ENCODE measurements at places on chromosomes 12 and 14.

- no peak for DNase-seq
These were observed 229.4 kb downstream of the ZFP36L1 start for GRCh38 chr14:68563251-68564131.

DNA sequence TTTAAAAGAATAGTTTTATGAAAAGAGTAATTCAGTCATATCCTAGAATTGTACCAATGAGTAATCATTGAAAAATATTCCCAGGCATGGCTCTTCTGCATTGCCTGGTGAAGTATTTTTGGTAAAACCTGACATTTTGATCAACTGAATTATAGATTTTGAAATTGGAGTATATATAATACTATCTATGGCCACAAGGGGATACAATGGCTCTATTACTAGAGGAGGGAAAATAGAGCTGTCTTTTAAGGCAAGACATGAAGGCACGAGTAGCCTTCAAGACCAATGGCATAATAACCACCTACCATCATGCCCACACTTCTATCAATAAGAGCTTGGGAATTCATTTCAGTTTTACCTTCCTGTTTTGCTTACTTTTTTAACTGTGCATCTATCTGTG is 1241.4 kb upstream of the TMEM132C start:
- no peak for DNase-seq

DNA sequence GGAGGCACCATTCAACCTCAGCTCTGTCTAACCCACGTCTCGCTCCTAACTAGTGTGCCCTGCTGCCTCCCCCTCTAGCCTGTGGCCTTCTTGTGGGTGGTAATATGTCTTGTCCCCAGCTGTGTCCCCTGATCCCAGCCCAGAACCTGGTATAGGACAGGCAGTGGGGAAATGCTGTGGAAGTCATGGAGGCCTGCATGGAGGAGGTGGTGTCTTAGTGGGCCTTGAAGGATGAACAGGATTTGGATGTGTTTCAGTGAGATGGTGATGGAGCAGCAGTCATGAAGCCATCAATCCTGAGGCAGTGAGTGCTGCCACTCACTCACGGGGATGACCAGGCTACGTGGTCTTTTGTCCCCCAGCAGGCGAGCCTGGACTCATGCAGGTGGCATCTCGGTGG is 13.4 kb downstream of the PLBD2 start:
- DNase-seq: no peak

- no peak for DNase-seq
These were observed 6.3 kb downstream of the NTN4 start for GRCh38 chr12:95784286-95784685.

DNA sequence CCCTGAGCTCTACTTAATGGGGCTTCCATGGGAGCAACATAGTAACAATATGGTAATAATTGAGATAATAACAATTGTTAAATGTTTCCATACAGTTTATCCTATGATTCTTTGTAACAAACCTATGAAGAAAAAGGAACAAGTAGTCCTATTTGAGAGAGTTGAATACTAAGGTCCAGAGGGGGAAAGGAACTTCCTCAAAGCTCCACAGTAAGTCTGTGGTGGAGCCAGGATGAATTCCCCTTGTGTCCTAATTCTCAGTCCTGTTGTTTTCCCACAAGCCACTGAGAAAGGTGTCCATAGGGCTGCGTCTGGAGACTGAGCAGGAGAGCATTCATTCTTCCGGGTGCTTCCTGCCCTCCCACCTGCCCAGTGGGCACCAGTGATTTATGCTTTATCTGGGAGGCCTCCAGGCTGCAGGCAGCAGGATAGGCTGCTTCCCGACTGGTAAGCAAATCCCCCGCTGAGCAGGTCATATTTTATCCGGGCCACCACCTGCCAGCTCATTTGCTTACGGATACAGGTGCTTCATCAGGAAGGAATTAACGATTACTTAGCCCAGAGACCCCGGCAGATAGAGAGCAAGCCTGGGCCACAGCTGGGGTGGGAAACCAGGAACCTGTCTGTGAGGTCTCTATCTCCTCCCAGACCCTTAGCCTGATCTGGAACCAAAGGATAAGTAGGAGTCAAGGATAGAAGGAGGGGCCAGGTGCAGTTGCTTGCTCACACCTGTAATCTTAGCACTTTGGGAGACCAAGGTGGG is 33.9 kb upstream of the FAM222A start:
- DNase-seq: no peak

DNA sequence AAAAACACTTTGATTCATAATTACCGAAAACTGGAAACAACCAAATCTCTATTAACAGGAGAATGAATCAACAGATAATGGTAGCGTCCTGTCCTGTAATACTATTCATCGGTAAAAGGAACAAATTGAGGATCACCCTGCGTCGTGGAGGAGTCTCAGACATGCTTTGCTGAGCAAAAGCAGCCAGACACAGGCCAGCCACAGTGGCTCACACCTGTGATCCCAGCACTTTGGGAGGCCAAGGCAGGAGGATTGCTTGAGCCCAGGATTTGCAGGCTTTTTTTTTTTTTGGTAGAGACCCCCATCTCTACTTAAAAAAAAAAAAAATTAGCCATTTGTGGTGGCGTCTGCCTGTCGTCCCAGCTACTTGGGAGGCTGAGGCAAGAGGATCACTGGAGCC is 34.1 kb upstream of the MMP17 start:
- no peak for DNase-seq

DNA sequence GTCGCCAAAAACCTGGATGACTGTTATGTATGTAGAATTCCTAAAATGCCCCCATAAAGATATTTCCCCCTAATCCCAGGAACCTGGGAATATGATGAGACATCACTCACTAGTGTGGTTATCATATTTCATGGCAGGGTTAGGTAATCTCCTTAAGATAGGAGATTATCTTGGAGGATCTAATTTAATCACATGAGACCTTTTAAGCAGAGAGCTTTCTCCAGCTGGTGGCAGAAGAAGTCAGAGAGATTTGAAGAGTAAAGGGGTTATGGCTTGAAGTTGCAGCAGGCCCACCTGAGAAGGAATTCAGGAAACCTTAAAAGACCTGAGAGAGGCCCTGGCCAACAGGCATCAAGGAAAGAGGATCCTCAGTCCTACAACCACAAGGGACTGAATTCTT is 53.6 kb downstream of the DYRK2 start:
- DNase-seq: peak; percentile 40

- DNase-seq: no peak
These were observed 30.9 kb downstream of the GPHB5 start for GRCh38 chr14:63287666-63288483.

- no peak for DNase-seq
These were observed 37.6 kb downstream of the INSM2 start for GRCh38 chr14:35571598-35571997.

DNA sequence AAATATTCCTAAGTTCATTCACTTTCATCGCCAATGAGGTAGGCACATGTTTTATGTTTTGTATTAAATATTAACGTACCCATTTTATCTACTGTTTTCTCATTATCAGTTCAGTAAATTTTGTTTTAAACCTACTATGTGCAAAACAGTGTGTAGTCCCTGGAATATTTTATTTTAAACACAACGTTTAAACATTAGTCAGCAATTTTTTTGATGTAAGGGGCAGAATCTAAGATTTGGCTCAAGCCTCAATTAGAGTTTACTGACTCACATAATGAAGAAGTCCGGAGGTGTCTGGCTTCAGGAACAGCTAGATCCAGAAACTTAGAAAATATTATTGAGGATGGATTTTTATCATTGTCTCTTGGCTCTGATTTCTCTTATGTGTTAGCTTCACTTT is 267.5 kb downstream of the C12orf75 start:
- no peak for DNase-seq

DNA sequence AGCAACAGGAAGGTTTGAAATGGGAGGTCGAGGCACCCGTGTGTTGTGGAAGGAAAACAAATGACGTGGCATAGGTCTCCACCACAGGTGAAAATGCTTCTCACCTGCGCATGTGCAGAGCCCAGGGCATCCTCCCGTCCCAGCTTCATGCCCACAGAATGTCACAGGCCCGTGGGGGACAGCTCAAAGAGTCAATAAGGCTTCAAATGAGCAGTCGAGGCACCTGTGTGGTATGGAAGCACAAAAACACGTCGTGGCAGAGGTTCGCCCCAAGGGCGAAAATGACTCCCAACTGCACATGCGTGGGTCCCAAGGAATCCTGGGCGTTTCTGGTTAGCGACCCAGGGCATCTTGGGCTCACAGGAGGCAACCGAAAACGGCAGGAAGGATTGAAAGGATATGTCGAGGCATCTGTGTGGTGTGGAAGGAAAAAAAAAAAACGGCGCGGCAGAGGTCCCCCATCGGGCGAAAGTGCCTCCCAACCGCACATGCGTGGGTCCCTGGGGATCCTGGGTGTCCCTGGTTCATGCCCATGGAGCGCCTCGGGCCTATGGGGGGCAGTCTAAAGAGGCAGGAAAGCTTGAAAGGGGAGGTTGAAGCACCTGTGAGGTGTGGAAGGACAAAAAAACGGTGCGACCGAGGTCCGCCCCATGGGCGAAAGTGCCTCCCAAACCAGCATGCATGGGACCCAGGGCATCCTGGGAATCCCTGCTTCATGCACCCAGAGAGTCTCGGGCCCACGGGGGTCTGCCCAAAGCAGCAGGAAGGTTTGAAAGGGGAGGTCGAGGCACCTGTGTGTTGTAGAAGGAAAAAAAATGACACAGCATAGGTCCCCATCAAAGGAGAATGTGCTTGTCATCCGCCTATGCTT is 578.5 kb downstream of the ALG10 start:
- DNase-seq: no peak

GRCh38 chr14:64612971-64613666 is 63.4 kb downstream of the PPP1R36 start:
- no peak for DNase-seq

- DNase-seq: no peak
These were observed 13.0 kb upstream of the NELL2 start for GRCh38 chr12:44889162-44889561.

GRCh38 chr12:127588249-127588648 is 678.7 kb upstream of the TMEM132C start:
- DNase-seq: no peak

GRCh38 chr12:62434494-62435302 is 31.9 kb upstream of the MON2 start:
- DNase-seq: no peak

DNA sequence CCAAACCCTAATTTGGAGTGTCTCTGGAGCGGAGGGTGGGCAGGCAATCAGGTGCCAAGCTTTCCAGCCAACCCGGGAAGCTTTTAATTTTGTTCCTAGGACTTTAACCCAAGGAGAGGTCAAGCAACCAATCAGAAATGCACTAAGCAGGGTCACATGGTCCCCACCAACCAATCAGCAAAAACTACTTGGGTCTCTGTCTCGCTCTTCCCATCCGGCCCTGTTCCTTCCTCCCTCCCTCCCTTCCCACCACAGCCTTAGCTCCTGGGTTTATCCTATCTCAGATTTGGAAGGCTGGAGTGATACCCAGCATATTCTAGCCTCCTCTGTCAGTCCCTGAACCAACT is 7.3 kb downstream of the HOXC5 start:
- no peak for DNase-seq

DNA sequence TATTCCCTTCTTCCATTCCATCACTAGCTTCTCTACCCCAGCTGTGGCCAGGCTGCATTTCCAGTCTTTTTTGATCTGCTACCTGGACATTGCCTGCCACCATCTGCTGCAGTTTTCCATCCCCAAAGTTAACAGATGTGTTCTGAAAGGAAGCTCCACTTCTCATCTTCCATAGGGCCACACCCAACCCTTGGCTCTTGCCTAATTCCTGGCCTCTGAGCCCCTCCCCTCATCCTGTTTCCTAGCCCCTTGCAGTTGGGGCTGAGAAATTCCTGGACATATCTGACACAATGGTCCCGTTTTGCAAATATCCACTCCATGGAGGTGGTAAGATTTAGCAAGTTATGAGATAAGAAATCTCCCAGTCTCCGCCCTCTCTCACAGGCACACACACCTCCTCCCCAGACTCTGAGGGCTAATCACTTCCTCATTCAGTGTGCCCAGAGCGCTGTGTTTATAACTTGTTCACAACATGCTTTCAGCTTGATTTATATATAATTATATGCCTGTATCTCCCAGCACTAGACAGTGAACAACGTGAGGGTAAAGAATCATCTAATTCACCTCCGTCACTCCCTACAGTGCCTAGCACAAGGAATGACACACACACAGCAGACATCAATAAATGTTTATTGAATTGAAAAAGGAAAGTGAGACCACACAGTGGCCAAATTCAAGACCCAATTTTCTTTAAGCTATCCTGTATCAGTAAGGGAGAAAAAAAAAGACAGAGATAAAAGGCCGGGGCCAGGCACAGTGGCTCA is 13.4 kb downstream of the SMUG1 start:
- peak; percentile 43 for DNase-seq

DNA sequence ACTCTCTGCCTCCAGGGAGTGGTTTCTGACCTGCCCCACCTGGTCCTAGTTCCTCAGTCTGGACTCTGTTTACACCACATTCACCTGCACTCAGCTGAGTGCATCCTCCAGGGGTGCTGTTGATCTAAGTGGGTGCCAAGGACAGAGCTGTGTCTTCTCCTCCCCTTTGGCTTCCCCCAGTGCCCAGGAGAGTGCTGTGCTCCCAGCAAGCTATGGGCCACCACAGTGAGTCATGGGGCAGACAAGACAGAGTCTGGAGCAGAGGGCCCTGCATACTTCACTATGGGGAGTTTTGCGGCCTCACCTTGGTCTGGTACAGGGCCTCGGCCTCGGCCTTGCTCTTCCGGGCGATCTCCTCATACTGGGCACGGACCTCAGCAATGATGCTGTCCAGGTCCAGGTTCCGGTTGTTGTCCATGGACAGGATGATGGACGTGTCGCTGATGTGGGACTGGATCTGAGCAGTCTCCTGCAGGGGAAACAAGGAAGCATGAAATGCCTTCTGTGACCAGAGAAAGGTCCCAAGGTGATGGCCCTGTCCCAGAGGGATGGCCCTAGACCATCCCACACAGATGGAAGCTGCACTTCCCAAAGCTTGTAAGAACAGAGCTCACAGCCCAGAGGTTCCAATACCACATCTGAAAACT is 4.9 kb downstream of the KRT73 start:
- DNase-seq: no peak

DNA sequence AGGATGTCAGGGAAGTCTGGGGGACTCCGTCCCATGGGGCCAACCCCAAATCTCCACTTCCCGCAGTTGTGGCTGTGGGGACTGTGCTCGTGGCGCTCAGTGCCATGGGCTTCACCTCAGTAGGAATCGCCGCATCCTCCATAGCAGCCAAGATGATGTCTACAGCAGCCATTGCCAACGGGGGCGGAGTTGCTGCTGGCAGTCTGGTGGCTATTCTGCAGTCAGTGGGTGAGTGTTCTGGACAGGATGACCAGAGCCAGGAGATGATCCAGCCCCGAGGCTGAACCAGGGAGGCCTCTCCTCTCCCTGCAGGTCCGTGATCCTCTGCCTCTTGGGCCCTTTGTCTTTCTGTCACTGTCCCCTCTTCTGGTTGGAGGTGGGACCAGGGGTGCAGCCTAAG is 8.8 kb upstream of the IFI27 start:
- no peak for DNase-seq

DNA sequence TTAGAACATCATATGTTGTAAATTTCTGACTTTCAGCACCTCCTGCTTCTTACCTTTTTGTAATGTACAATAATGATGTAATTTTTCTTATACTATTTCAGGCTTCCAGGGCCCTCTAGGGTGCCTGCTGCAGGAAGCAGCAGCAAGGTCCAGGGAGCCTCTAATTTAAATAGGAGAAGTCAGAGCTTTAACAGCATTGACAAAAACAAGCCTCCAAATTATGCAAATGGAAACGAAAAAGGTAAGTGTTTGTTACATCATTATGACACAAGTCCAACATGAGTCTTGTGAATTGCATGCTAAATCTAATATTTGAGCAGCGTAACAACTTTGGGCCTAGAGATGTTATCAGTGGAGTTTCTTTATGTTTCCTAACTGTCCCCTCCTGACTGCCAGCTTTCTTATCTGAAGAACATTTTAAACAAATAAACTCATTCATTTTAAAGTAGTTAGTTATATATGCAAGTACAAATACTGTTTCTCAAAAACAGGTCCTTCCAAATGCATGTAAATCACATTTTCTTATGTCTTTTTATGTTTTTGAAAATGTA is 167.6 kb downstream of the NAV3 start:
- DNase-seq: no peak

All from NCI-H524 treated with DMSO at 0.1 percent for 48 hours (cell line).